ENCODE measurements at places on chromosomes 13 and 19. TPM values are rescaled to one million over a fixed set of nuclear protein-coding genes. Genes with fewer than 3 reads are reported as not detected.

The EDNRB gene
- 28.9 TPM for total RNA-seq

The SCGB2B2 gene
- not detected for total RNA-seq

The ITGBL1 gene
- not detected for total RNA-seq

The PODNL1 gene
- total RNA-seq: not detected

The SYCN gene
- not detected for total RNA-seq

The KIR3DL2 gene
- not detected for total RNA-seq

The SMG9 gene
- 6.3 TPM for total RNA-seq

- no peaks in the 10 kb centered on the region for H3K4me1 ChIP-seq
- DNase-seq: no peak
- no peak overlapping the region for H3K4me3 ChIP-seq
Observed at GRCh38 chr13:91595677-91596076, 197.3 kb downstream of the GPC5 start.

- no peaks in the 10 kb centered on the region for H3K27me3 ChIP-seq
- no peaks in the 10 kb centered on the region for H3K4me1 ChIP-seq
- DNase-seq: peak; percentile 62
- H3K4me3 ChIP-seq: no peak within 1 kb of the TSS
- H3K27ac ChIP-seq: no peak within 1 kb of the TSS
- no peaks in the 10 kb centered on the region for H3K36me3 ChIP-seq
Observed at GRCh38 chr19:45160870-45161737, at the start of gene NKPD1. TSS of gene NKPD1 (minus strand) at chr19:45160982. CDS start at chr19:45160150, 832 bp downstream.

DNA sequence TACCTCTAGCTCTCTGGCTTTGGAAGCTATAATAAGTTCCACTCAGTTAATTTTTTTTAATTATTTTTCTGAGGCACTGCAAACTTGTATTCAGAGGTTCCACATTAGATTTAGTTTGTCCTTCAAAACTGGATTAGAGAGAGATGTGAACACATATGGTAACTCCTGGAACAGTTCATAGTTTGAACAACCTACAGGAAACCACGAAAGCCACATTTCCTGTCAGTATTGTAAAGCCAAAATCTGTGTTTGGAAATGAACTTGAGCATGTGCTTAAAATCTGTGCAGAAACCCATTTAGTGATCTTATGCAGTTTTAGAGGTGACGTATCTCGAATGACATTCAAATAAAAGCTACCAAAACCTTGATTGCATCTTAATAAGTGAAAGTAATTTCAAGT is 1952.0 kb downstream of the OLFM4 start:
- H3K27me3 ChIP-seq: no peaks in the 10 kb centered on the region
- H3K4me3 ChIP-seq: no peak overlapping the region
- DNase-seq: no peak
- H3K36me3 ChIP-seq: no peaks in the 10 kb centered on the region
- no peak overlapping the region for H3K27ac ChIP-seq
- H3K4me1 ChIP-seq: no peaks in the 10 kb centered on the region

- H3K27ac ChIP-seq: no peak overlapping the region
- H3K4me3 ChIP-seq: no peak overlapping the region
- DNase-seq: peak; percentile 4
- H3K4me1 ChIP-seq: peaks cover 5% of the 10 kb centered on the region
- H3K27me3 ChIP-seq: no peaks in the 10 kb centered on the region
- no peaks in the 10 kb centered on the region for H3K36me3 ChIP-seq
Observed at GRCh38 chr13:47859165-47859564, 141.9 kb downstream of the SUCLA2 start.

DNA sequence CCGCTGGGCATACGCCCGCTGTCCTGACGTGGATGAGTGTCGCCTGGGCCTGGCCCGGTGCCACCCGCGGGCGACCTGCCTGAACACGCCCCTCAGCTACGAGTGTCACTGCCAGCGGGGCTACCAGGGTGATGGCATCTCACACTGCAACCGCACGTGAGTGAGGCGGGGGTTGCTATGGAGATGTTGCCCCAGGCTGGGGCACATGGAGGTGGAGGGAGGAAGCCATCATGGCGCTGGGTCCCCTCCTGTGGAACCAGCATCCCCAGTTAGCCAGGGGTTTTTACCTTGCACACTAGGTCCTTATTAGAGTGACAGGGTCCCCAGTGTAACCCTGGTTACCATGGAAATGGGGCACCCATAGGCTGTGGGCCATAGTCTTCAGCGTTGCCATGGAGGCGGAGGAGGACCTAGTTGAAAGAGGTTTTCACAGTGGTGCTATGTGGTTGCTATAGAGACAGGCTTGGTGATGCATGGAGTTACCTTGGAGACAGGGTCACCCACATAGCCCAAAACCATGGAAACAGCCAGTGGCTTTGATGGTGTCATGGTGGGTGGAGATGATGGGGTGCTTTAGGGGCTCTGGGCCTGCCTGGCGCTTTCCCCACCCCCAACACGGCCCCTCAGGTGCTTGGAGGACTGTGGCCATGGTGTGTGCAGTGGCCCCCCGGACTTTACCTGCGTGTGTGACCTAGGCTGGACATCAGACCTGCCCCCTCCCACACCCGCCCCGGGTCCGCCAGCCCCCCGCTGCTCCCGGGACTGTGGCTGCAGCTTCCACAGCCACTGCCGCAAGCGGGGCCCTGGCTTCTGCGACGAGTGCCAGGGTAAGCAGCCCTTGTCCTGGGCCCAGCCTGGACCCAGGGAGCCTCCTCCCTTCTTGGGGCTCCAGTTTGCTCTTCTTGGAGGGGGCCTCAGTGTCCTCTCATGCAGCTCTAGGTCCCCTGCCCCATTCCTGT is 27.1 kb downstream of the MEGF8 start:
- H3K27ac ChIP-seq: no peak overlapping the region
- H3K36me3 ChIP-seq: no peaks in the 10 kb centered on the region
- DNase-seq: peak; percentile 42
- H3K4me3 ChIP-seq: no peak overlapping the region
- no peaks in the 10 kb centered on the region for H3K4me1 ChIP-seq

GRCh38 chr19:5114727-5115126 is 145.8 kb downstream of the KDM4B start:
- H3K4me1 ChIP-seq: no peaks in the 10 kb centered on the region

DNA sequence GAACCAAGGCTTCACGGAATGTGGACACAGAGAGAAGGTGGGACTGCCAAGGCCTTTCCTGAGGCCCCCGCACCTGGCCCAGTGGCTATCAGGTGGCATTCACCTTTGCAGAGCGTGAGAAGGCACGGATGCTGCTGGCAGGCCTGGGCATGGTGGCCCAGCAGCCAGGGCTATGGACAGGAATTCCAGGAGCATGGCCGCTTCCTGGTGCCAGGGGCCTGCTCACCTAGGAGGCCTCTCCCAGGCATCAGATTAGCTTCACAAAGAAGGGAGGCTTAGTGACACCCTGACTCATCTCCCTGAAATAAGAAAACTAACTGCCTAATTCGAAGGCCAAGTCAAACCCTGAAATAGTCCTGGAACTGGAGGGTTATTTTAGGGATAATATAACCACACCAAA is 155.8 kb downstream of the TEX29 start:
- H3K4me1 ChIP-seq: no peaks in the 10 kb centered on the region
- no peak overlapping the region for H3K4me3 ChIP-seq
- H3K36me3 ChIP-seq: no peaks in the 10 kb centered on the region
- no peaks in the 10 kb centered on the region for H3K27me3 ChIP-seq
- no peak for DNase-seq

DNA sequence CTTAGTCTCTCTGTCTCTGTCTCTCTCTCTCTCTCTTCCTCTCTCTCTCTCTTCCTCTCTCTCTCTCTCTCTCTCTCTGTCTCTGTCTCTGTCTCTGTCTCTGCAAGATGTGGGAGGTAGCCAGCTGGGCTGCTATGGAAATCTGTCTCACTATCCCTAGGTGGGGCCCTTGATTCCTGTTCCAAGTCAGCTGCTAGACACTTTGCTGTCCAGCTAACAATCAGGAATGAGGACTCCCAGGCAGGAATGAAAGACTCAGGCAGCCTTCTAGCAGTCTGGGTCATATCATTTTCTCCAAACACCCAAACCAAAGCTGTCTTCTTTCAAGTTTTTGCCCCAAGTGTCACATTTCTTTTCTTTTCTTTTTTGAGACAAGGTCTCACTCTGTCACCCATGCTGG is 23.2 kb downstream of the CATSPERD start:
- DNase-seq: no peak
- no peak overlapping the region for H3K4me3 ChIP-seq
- no peaks in the 10 kb centered on the region for H3K27me3 ChIP-seq
- no peaks in the 10 kb centered on the region for H3K4me1 ChIP-seq

DNA sequence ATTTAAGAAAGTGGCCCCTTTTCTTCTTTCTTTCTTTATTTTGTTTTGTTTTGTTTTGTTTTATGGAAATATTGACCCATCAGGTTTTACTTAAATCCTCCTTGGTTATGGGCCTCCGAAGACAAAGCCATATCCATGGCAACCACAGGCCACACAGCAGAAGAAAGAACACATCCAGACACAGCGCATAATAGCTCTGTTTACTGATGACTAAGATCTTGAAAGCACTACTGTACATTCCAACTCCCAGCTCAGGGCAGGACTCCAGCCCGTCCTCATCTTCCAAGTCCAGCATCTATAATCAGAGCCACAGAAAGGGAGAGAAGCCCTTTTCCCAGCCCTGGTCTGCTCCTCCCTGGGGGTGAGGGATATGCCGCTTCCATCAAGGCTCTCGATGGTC is 84.3 kb downstream of the NUFIP1 start:
- DNase-seq: no peak
- H3K4me1 ChIP-seq: peaks cover 6% of the 10 kb centered on the region
- no peak overlapping the region for H3K27ac ChIP-seq
- H3K4me3 ChIP-seq: no peak overlapping the region
- H3K27me3 ChIP-seq: no peaks in the 10 kb centered on the region

- no peaks in the 10 kb centered on the region for H3K27me3 ChIP-seq
- peaks cover 29% of the 10 kb centered on the region for H3K36me3 ChIP-seq
- no peak overlapping the region for H3K27ac ChIP-seq
- no peak overlapping the region for H3K4me3 ChIP-seq
- peaks cover 35% of the 10 kb centered on the region for H3K4me1 ChIP-seq
Observed at GRCh38 chr13:51282322-51282721, 57.2 kb upstream of the SERPINE3 start.

GRCh38 chr13:67036699-67037457 is 193.3 kb downstream of the PCDH9 start:
- no peak overlapping the region for H3K27ac ChIP-seq
- no peak overlapping the region for H3K4me3 ChIP-seq
- H3K36me3 ChIP-seq: no peaks in the 10 kb centered on the region
- H3K27me3 ChIP-seq: no peaks in the 10 kb centered on the region

DNA sequence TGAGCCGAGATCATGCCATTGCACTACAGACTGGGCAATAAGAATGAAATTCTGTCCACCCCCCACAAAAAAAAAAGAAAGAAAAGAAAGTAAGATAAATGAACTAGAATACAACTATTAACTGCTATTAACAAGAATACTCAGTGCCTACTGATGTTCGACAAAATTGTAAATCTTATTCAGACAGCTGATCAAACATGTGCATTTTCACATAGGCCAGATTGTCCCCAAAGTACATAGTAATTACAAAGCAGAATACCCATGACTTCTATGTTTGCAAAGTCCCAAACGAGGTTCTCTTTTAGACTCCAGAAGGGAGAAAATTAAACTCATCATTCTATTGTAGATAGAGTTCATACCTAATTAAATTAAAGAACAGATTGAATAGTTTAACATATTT is 113.4 kb downstream of the UFM1 start:
- H3K36me3 ChIP-seq: no peaks in the 10 kb centered on the region
- H3K27ac ChIP-seq: no peak overlapping the region

GRCh38 chr19:38718747-38719543 is 25.3 kb downstream of the CAPN12 start:
- no peak overlapping the region for H3K4me3 ChIP-seq
- peak; percentile 74 for DNase-seq
- H3K27ac ChIP-seq: peak overlapping the region; percentile 50
- H3K27me3 ChIP-seq: no peaks in the 10 kb centered on the region

DNA sequence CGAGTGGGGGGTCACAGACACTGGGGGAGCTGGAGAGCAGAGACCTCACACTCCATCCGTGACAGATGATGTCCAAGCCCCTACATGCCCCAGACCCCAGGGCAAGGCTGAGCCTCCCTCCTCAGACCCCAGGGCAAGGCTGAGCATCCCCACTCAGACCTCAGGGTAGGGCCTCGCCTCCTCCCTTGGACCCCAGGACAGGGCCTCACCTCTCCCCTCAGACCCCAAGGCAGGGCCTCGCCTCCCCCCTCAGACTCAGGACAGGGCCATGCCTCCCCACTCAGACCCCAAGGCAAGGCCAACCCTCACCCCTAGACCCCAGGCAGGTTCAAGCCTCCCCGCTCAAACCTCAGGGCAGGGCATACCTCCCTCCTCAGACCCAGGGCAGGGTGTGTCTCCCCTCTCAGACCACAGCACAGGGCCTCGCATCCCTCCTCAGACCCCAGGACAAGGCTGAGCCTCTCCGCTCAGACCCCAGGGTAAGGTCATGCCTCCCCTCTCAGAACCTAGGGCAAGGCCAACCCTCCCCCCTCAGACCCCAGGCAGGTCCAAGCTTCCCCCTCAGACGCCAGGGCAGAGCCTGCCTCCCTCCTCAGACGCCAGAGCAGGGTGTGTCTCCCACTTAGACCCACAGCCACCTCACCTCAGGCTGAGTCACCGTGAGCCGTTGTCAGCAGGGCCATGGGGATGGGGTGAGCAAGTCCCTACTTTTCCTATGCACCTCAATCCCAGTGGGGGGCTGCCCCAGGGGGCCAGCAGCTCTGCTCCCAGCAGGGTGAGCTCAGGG is 1.7 kb upstream of the S1PR4 start:
- no peak for DNase-seq
- no peaks in the 10 kb centered on the region for H3K27me3 ChIP-seq
- H3K36me3 ChIP-seq: no peaks in the 10 kb centered on the region

DNA sequence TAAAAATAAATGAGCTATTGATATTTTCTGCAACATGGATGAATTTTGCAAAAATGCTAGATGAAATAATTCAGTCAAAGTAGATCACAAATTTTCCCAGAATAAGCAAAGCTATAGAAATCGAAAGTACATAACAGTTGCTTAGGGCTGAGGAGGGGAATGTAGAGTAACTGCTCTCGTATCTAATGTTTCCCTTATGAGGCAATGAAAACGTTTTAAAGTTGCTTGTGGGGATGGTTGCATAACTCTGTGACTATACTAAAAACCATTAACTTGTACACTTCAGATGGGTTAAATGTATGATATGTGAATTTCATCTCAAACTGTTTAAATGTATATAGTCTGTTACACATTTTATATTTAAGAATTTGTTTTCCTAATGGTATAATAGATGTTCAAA is 231.7 kb downstream of the GGACT start:
- 0 out of 2 replicates have a peak overlapping the region, but pooled peaks have one; percentile 80 for H3K27ac ChIP-seq
- no peak for DNase-seq
- H3K36me3 ChIP-seq: no peaks in the 10 kb centered on the region
- peaks cover 18% of the 10 kb centered on the region for H3K4me1 ChIP-seq

GRCh38 chr19:58429745-58430144 is 10.2 kb downstream of the ZNF132 start:
- H3K27me3 ChIP-seq: no peaks in the 10 kb centered on the region
- no peaks in the 10 kb centered on the region for H3K4me1 ChIP-seq
- no peak overlapping the region for H3K27ac ChIP-seq
- DNase-seq: no peak

- H3K4me3 ChIP-seq: no peak overlapping the region
- no peak overlapping the region for H3K27ac ChIP-seq
- H3K36me3 ChIP-seq: peaks cover 5% of the 10 kb centered on the region
- H3K27me3 ChIP-seq: no peaks in the 10 kb centered on the region
- H3K4me1 ChIP-seq: peaks cover 4% of the 10 kb centered on the region
- DNase-seq: no peak
Observed at GRCh38 chr19:16418597-16418962, 53.2 kb downstream of the EPS15L1 start.

- peak; percentile 52 for DNase-seq
- no peaks in the 10 kb centered on the region for H3K36me3 ChIP-seq
- H3K4me3 ChIP-seq: no peak overlapping the region
- no peaks in the 10 kb centered on the region for H3K27me3 ChIP-seq
Observed at GRCh38 chr19:16025108-16026101, 50.9 kb upstream of the TPM4 start.

- H3K27me3 ChIP-seq: no peaks in the 10 kb centered on the region
- no peak overlapping the region for H3K4me3 ChIP-seq
- no peak for DNase-seq
Observed at GRCh38 chr19:15368798-15369593, 10.6 kb downstream of the AKAP8 start.

All from GM23338 (cell line).